RPMI8226 (cell line): ENCODE measurements at places on chromosomes 2 and 18.

- no peak for DNase-seq
Measured at GRCh38 chr18:63313396-63313917, 6.1 kb downstream of the BCL2 start.

DNA sequence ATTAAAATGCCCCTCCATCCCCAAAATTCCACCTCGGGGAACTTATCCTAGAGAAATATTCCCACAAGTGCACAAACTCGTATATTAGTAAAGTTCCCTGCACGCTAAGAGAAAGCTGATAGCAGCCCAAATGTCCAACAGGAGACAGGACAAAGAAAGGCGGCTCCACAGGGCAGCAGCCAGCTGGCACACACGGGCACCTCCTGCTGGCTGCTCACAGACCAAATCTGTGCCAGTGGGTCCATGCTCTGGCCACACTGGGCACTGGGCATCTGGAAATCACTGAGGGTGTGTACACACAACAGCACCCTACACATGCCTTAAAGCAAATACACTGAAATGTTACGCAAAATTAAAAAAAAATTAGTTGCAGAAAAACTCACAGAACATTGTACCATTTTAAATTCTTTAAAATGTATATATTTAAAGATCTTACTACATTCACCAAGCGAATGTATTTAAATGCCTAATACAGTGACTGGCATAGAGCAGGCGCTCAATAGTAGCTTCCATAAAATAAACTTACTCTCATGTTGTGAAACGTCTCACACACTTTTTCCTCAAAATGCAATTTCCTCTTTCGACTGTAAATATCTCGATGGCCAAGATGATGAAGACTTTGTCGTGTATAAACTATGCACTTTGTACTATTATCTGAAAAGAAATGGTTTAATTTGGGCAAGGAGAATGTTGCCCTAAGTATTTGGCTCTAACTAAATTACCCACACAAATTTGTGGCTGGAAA, 19.4 kb downstream of the ZNF516 start:
- DNase-seq: no peak

DNA sequence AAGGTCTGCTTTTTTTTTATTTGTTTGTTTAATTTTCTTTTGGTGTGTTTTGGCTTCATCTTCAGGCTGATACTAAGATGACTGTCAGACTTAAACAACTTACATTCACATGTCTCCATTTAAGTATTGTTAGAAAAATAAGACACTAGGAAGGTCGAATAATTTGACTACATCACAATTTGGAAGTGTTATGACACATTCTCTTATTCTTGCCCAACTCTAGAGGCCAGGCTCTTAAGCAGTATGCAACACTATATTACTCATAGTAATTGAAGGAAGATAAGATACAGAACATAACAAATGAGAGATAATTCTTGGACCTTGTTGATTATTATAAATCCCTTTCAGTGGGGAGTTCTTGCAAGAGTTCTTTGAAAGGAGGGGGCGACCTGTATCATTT, 295.3 kb upstream of the COL3A1 start:
- DNase-seq: no peak

DNA sequence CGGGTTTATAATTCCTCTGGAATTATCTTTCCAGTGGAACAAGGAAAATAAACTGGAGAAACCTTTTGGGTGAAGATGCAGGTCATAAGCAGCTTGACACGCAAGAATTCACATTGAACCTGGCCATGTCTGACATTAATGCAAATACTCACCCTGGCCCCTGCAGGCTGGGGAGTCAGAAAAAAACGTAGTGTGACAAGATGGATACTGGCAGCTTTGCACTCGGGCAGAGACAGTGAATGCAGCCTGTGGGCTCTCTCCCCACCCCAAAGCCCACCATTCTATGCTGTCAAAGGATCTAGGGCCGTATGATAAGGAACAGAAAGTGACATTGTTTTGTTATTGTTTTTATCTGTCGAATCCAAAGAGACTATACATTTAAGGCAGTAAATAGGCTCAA, 223.1 kb downstream of the RBM43 start:
- no peak for DNase-seq

GRCh38 chr2:39176997-39177396, 56.1 kb upstream of the SOS1 start:
- no peak for DNase-seq

- DNase-seq: peak; percentile 49
Measured at GRCh38 chr2:71157124-71157793, 26.8 kb downstream of the MPHOSPH10 start.

- peak; percentile 17 for DNase-seq
Measured at GRCh38 chr2:237627441-237628246, at the start of gene LRRFIP1. TSS of gene LRRFIP1 (plus strand) at chr2:237627587. CDS start at chr2:237627645, 58 bp downstream.

GRCh38 chr2:23230885-23231284, 154.1 kb upstream of the KLHL29 start:
- DNase-seq: no peak

DNA sequence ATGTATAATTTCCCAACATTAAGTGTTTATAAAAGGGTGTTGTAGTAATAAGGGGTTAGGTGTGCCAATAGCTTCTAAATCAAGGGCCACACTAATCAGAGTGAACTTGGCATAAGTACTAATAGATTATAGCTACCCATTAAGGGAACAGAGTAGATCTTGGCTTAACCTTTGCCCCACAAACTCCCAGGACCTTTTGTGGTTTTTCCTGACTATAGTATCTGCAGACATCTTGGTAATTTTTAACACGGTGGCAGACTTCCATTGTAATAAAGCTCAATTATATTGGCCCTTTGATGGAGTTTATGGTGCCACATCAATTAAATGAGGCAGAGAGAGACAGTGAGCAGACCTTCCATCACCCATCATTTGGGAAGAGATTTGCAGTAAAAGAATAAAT, 358.5 kb upstream of the HNRNPA3 start:
- no peak for DNase-seq

- DNase-seq: no peak
Measured at GRCh38 chr2:38146907-38147307, 71.0 kb upstream of the CYP1B1 start.

DNA sequence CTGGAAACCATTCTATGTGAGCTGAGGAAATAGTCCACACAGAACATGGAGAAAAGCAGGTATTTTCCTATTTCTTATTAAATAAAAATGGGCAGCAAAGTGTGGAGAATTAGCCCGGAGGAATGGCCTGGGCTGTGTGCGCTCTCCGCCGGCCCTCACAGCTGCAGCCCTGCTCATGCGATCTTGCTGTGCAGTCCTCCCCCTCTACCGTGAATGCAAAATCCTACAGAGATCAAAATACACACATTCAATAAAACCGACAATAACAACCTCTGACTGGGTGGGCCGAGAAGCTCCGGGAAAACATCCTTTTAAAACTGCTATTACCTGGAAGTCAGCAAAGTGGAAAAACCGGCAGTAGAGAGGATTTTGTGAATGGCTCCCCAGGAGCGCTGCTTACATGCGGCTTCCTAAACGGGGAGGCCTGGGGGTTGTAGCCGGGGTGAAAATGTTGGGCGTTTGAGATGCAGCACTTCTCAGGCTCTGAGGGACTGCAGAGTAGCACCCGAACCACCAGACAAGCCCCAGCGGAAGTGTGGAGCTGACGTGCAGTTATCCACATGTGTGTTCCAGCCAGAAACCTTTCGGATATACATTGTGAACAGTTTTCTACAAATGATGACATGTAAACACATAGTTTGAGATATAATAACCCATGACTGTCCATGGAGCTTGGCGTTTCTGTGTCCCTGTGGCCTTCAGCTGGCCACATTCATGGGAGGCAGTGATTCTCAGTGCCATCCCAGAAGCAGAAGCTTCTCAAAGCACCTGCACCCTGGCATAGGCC, 94.2 kb upstream of the ALKAL2 start:
- DNase-seq: no peak

GRCh38 chr2:109415581-109416013, 198.2 kb downstream of the SEPTIN10 start:
- DNase-seq: no peak

- no peak for DNase-seq
Measured at GRCh38 chr2:172943539-172943938, 132.1 kb upstream of the MAP3K20 start.

- DNase-seq: no peak
Measured at GRCh38 chr2:39696101-39696553, 30.4 kb downstream of the TMEM178A start.

DNA sequence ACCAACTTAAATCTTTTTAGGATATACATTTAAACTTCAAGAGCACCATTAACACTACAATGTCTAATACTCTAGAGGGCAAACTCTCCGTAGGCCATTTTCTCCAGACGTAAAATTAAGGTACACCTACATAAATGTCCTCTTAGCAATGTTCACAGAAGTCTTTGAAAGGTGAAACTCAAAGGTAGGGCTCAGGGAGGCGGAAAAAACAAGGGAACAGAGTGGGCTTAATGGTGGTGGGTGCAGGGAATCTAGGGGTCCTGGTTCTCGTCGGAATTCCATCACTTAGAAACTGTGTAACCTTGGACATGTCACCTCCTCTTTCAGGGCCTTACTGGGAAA, 668 bp downstream of the NFU1 start:
- no peak for DNase-seq

DNA sequence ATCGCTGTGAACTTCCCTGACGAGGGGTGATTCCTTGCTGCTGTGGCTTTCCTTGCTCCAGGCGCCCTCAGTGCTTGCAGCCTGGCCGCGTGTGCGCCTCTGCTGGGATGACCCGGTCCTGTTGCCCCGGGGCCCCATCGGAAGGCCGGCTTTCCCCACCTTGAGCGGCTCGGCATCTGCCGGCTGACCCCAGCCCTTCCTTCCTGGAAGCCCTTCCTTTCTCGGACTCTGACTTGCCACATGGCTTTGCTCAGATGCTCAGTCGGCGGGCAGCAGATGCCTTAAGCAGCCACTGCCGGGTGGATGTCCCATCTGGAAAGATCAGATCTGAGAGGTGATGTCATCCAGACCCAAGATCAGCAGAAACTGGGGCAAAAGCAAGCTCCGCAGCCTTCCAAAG, 100.5 kb upstream of the ODC1 start:
- DNase-seq: no peak

GRCh38 chr2:224202281-224202865, 163.3 kb upstream of the SERPINE2 start:
- DNase-seq: no peak

- no peak for DNase-seq
Measured at GRCh38 chr18:13453714-13454113, 235.2 kb downstream of the LDLRAD4 start.

GRCh38 chr2:197274937-197275336, 35.6 kb downstream of the ANKRD44 start:
- DNase-seq: no peak
